ENCODE measurements at places on chromosomes 2 and 18.
A peak's percentile ranks its signal among the peaks of the same experiment; 100 is the strongest.

- DNase-seq = no peak
Measured at GRCh38 chr2:224366267-224366844, 35.6 kb downstream of the FAM124B start.

DNA sequence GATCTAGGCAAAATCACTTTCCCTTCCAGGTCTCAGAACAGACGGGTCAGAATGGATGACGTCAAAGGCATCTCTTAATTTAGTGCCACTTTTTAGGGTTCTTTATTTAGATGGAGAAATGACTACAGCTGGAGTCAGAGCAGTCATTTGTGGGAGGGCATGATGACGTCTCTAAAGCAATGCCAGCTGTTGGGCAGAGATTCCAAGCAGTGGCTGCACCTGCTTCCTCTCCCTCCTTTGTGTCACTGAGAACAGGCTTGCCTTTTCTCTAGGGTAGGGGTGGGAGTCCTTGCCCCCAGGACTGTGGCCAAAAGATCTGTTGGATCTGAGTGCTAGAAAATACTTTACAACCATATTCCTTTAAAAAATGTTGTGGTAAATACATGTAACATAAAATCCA lies 28.7 kb upstream of the SKOR2 start:
- DNase-seq = no peak

DNA sequence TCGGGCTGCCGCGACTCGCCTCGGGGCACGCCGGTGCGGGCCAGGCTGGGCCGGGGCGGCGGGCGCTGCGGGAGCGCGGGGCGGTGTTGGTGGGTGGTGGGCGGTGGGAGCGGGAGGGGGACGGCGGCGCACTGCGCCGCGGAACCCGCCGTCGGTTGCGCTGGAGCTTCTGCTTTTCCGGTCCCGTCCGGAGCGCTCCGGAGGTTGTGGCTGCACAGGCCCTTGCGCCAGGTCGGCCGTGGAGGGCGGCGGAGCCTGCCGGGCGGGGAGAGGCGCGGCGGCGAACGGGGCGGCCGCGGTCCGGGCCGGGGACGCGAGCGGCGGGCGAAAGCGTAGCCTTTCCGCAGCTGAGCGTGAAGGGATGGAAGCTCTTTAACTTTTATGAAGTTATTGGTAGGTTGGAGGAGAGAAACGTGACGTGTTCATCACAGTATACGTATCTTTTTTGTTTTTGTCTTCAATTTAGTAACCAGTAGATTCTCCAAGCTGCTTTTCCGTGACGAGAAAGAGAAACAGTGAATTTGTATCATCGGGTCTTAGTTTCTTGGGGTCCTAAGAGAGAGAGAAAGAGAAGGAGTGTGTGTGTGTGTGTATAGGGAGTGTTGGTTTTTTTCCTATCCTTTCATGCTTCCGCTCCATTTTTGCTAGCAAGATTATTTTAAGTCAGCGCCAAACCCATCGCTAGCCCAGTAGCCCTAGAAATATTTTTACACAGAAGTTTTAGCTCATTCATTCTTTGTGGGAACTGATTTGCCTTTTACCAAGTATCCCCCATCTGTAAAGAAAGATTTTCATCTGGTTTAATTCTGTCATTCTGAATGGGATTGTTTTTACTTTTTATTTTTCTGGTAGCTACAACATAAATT lies 535 bp downstream of the ATG4B start:
- peak; percentile 6 for DNase-seq

- no peak for DNase-seq
Measured at GRCh38 chr2:96556441-96557330, 20.1 kb downstream of the ARID5A start.

GRCh38 chr2:236901956-236902355 lies 183.7 kb upstream of the COPS8 start:
- DNase-seq = no peak

DNA sequence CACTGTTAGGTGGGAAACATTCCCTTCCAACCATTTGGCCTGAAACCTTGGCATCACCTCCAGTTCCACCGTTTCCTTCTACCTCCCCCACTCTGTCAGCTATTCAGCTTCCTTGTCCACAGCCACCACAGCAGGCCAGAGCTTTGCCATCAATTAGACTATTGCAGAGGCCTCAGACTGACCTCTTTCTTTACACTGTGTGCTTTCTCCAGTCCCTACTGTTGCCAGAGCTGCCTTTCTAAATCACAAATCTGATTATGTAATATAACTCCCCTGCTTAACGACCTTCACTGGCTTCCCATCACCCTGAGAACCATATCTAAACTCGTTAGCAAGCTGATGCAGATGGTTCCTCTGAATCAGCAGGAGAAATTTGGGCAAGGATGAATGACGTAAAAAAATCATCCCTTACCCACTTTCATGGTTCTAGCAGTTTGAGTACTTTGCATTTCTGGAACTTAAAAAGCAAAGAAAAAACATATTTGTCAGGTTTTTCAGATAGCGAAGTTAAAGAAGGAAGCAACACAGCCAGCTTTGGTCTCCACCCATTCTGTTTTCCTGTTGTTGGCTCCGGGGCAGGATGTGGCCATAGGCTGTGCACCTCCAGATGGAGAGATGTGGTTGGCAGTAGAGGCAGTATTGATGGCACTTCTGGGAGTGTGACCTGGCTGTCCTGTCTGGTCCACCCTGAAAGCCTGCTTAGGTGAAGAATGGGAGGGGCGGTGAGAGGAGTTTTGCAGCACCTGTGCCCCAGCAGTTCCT lies 422.1 kb downstream of the PARD3B start:
- no peak for DNase-seq

- DNase-seq = no peak
Measured at GRCh38 chr2:27308359-27308881, at the start of gene UCN. UCN (minus strand) TSS chr2:27308445; CDS start chr2:27307895, 550 bp downstream.

DNA sequence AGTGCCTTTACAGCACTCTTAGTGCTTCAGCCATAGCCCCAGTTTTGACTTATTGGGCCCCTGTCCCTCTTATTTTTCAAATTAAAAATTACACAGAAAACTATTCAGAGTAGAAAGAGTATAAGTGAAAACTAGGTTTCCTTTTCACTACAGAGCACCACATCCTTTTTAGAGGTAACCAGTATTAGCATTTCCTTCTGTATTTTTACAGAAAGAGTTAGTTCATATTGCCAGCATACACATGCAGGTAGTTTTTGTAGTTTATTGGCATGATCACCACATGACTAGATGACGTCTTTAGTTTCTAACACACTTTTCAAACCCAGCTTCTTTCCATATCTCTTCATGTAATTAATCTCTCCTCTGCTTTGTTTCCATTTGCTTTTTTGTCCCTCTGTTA lies 66.4 kb downstream of the UBE2E3 start:
- no peak for DNase-seq

- DNase-seq = no peak
Measured at GRCh38 chr2:217065695-217066405, 206.0 kb upstream of the TNP1 start.

GRCh38 chr2:159217676-159218075 lies 68.8 kb downstream of the WDSUB1 start:
- DNase-seq = no peak

DNA sequence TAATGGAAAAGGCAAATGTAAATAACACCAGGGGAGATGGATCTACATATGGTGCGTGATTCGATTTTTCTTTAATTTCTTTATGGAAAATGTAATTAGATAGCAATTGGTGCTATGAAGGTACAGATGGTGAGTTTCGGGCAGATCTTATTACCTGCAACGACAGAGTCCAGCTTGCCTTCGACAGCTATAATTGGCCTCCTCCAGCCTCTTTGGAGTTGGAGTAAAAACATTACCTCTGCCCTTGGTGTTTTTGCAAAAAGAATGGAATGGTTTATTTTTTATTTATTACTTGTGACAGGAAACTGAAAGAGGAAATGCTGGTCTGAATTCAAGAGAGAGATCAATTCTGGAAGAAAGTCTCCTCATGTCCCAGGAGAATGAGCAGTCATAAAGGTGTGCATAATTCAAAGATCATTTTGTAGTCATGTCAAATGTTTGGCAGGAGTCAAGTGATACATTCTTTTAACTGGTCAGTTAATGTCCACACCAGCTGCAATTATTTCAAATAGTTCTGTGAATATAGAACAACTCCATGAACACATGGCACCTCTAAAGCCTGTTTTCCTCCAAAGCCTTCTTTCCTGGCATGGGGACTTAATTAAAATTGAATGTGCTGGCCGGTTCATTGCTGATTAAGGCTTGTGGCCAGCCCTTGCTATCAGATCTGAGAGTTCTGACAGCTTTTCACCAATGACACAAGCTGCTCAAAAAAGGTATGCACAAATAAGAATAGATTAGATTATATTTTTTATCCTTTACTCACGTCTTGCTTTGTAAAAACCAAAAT lies 46.9 kb upstream of the KCNH7 start:
- no peak for DNase-seq

- no peak for DNase-seq
Measured at GRCh38 chr2:198763793-198764192, 693.9 kb downstream of the SATB2 start.

GRCh38 chr18:63265326-63265725 lies 54.2 kb downstream of the BCL2 start:
- no peak for DNase-seq

GRCh38 chr2:237405006-237405559 lies 8.9 kb downstream of the COL6A3 start:
- no peak for DNase-seq

- no peak for DNase-seq
Measured at GRCh38 chr18:65906621-65907034, 155.8 kb downstream of the CDH7 start.

DNA sequence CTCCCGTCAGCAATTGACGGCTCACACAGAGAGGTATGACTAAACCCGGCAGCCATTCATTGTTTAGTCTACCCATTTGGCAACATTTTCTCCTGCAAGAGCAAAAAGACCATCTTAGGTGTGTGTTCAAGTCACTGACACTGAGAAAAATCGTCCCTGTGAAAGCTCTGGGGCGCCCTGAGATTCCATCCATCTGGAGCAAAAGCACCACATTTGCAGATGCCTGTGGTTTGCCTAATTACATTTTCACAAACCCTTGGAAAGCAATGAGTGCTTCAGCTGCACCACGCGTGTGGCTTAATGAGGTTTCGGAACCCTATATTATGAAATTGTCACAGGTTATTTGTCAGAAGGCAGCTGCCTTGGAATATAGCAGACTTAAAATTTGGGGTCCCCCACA lies 110.7 kb upstream of the PTPRM start:
- no peak for DNase-seq

DNA sequence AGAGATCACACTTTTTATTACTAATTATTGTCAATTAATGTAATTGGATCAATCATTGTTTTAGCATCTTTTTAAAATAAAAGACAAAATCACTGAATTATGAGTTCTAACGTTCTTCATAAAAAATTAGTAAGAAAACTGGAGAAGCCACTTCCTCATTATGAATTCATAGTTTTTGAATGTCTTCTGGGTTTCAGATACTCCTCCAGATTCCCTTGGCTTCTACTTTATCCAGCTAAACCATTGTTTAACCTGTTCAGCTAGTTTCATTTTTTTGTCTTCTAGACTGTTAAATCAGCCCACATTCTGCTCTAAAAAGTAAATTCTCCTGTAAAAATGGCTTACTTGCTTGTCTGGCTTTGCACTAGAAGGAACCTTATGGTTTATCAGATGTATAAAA lies 753.4 kb upstream of the ACVR2A start:
- no peak for DNase-seq

DNA sequence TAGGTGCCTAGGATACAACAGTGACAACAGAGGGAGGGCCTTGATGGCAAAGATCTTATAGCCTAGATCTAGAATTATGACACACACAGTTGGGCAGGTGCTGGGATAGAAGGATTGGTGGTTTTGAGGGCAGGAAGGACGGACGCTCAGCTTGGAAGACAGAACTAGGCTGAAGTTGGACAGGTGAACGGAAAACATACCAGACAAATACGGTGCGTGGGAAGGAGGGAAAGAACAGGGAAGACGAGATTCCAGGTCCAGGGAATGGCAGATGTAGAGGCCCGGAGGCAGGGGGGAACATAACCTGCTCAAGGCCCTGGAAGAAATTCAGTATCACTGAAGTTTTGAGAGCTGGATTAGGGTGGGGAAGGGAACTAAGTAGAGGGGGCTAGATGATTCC lies 40.8 kb downstream of the CRACDL start:
- no peak for DNase-seq

DNA sequence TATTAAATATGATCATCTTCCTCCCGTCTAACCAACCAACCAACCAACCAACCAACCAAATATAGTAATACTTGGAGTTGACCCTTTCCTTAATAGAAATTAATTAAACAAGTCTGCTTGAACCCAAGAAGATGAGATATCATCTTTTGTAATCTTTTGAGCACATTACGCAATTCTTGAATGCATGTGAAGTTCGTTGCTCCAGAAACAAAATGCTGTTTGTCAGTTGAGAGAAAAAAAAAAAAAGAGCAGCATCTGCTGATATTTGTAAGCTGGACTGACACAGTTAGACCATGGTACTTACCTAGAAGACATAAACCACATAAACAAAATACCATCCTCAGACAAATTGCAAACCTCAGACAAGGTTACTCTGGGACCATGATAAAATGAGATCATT lies 9.2 kb upstream of the SERPINB2 start:
- no peak for DNase-seq

- DNase-seq = no peak
Measured at GRCh38 chr2:16365366-16365765, 300.3 kb downstream of the CYRIA start.

DNA sequence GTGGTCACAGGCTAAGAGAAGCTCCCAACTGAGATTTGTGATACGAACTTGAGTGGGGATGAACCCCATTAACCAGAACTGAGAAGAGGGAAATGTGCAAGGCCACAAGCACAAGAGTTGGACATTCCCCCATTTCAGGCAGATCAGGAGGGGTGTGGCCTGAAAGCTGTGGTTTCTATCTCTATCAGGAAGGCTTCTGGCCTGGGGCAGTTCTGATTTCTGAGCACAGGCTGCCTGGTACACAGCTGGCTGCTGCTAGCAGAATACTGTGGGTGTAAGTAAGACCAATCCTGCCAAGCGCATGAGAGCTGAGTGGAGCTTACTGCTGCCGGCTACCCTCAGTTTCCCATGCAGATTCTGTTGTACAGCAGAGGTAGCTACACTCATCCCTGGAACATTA lies 484.6 kb downstream of the SATB2 start:
- no peak for DNase-seq

DNA sequence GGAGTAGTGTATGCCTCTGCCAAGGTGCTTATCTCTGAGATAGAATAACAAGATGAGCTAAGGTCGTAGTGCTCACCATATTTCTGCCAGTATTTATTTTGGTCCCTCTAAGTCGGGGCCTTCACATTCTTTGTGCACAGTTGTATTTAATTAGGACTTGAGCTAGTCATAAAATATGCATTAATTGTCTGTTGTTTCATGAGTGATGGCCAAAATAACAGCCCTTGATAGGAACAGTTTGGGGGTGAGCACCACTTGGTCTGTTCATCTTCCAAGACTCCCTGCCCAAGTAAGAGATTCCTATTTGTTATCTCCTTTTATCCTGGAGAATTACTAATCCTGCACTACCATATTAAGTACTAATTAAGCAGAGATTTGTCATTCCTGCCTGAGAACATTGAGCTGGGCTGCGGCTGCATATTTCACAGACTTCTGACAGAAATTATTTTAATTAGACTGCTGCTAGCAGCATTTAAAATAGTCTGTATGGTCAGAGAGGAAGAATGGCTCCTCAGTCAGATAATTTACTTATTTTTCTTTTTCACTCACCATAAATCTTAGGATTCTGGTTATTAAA lies 435.1 kb downstream of the MTX2 start:
- DNase-seq = no peak

GRCh38 chr2:69465513-69466456 lies 28.6 kb upstream of the NFU1 start:
- no peak for DNase-seq
